HFF-Myc (cell line): ENCODE measurements at places on chromosomes 3 and 15.

GRCh38 chr3:34150992-34151391 is 352.6 kb downstream of the PDCD6IP start:
- DNase-seq = no peak

DNA sequence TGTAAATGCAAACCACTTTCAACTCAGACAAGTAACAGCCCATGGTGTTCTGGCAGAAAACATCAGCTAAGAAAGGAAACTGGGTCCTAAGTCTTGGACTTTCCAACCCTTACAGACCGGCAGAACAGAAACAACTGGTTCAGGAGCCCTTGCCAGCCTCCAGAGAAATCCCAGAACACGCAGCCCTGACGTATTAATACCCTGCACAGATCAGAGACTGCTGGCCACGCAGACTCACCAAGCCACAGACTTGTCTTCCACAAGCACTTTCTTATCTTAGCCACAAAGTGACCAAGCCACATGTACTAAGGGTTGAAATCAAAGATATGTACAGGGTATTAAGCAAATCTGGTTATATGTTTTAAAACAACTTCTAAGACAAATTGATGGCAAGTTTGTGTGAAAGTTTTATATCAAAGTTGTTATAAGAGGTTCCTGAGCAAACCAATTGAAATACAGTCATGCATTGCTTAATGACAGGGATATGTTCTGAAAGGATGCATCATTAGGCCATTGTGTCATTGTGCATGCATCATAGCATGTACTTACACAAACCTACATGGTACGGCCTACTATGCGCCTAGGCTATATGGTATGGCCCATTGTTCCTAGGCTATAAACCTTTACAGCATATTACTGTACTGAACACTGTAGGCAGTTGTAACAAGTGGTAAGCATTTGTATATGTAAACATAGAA is 36.8 kb downstream of the BTD start:
- no peak for DNase-seq

DNA sequence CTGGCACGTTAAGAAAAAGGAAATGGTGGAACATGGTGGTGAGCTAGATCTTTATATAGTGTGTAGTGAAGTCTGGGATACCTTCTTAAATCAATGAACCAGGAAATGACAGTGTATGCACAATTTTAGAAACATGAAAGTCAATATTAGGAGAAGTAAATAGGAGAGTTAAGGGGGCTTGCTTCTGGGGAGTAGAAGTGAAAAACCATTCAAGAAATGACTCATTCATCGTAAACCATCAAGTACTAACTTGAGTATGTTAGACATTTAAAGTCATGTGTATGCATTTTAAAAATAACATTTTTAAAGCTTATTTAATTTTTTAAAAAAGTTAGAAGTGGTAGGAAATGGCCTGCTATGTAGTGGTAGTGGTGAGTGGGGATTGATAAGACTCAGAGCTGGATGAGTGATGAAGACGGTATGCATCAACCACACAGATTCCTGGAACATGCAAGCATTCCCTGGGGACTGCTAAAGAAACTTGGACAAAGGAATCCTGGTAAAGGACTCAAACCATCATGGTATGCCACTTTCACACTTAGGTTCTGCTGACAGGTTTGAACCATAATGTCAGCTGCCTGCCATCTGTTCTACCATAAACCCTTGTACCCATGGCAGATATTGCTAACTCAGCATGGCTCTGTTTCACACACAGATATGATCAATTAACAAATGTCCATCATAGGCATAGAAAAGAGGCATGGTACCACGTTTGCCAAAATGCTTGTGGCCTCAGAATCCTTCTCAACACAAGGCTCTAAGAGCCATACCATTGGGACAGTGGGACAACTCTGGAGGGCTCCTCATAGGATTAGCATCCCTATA is 28.9 kb upstream of the MITF start:
- DNase-seq = no peak

DNA sequence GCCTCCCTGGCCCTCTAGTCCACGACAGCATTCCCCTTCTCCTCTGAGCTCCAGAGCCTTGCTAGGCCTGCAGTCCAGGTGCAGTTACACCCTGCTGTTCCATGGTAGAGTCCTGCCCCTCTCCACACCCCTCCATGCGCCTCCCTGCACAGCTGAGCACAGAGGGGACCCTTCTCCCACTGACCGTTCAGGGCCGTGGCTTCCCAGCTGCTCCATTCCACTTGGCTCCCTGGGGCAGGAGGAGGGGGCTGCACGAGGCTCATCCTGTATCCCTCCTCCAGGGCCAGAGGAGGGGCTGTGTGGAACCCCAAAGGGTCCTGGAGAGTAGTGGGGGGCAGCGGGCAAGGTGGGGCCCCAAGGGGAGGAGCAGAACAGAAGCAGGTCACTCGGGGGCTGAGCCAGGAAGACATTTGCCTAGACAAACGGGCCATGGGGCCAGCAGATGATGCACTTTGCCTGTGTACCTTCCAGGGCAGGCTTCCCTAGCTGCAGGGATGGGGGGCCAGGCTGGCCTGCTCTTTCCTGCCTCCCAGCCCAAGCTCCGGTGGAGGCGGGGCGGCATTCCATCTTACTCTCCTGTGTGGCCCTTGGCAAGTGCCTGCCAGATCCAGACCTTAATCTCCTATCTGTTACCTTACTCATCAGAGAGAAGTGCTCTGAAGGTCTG is 20.7 kb upstream of the GOLGA6C start:
- DNase-seq = no peak

- no peak for DNase-seq
Measured at GRCh38 chr3:16174976-16175901, 759 bp downstream of the GALNT15 start.

GRCh38 chr15:25683911-25684310 is 179.2 kb downstream of the ATP10A start:
- DNase-seq = no peak

DNA sequence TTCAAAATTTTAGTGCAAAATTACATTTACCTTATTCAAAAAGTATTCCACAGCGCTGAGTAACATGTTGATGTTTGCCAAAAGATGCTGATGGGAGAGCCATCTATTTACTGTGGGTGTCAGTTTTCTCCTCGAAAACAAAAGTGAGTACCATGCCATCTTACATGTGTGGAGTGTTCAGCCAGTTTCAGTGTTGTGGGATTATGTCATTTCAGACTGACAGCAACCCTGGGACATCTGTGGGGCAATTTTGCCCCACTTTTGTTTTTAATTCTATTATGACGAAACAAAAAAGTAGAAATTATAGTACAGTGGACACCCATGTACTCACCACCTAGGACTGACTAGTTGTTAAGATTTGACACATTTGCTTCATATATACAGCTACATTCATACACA is 19.6 kb downstream of the SLCO3A1 start:
- DNase-seq = no peak

DNA sequence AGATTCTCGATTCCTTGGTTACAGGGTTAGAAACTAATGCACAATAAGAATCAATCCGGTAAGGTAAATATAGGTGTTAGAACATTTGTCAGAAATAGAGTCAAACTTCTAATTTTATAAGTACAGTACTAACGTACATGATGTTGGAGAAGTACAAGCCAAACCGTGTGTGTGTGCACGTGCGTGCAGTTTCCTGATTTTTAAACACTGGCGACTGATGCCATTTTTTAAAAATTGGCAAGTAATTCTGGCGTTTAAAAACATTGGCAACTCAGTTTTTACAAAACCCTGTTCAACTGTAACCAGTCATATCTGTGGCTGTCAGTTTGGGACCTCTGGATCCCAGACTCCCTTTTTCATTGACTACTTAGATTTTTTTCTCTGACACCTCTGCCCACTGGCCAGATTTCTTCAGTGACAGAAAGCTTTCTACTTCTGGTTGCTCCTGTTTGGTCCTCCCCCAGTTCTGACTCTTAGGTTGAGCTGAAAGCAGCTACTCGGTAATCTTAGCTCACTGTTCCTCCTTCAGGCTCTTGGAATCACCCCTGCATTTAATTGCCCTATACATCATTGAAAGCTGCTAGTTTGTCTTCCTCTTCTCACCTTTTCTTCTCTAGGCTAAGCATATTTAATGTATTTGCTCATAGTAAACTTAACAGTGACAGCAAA is 843 bp downstream of the ATG7 start:
- no peak for DNase-seq

- no peak for DNase-seq
Measured at GRCh38 chr3:76310089-76310488, 524.7 kb upstream of the ZNF717 start.

- no peak for DNase-seq
Measured at GRCh38 chr3:162192340-162193029, 695.9 kb downstream of the OTOL1 start.

DNA sequence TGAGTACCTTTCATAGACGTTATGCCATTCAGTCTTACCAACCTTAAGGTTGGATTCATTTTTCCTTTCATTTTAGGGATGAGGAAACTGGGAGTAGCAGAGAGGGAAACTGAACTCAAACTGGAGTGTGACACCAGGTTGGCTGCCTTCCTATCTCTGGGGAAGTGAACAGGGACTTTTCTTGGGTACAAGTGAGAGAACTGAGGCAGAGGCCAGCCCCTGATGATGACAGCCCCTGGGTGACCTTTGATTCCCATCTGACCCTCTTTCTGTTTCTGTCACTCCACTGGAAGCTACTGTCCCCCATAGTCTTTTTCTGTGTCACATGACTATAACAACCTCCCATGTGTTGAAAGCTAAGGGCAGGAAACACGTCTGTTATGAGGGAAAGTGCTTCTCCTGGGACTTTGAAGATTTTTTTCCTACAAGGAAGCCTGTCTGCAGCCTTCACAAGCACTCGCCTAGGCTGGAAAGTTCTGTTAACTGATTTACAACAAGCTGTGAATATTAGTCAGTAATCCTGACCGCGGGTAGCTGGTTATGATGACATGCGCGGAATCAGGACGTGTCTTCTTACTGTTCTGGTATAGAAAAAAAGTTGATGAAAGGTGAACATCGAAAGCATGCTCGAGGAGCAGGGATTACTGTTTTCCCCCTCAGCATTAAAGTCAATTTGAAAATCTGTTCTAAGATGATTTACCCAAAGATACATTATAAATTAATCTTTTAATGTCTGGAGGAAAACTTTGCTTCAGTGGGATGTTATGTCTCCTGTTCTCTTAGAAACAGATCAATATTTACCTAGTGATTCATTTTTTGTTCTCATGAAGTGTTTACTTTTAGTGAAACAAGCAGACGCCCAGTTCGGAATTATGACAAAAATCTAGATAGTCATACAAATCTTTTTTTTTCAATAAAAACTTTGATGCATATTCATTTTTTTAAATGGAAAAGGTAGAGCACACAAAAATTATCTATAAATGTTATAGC is 31.5 kb downstream of the ABHD2 start:
- DNase-seq = no peak

GRCh38 chr15:92071045-92071634 is 217.6 kb downstream of the SLCO3A1 start:
- no peak for DNase-seq
